NCI-H524 treated with DMSO at 0.1 percent for 48 hours (cell line): ENCODE measurements at places on chromosomes 6 and 20.

- peak; percentile 11 for DNase-seq
Observed at GRCh38 chr6:37021356-37022129, 16.1 kb downstream of the FGD2 start.

DNA sequence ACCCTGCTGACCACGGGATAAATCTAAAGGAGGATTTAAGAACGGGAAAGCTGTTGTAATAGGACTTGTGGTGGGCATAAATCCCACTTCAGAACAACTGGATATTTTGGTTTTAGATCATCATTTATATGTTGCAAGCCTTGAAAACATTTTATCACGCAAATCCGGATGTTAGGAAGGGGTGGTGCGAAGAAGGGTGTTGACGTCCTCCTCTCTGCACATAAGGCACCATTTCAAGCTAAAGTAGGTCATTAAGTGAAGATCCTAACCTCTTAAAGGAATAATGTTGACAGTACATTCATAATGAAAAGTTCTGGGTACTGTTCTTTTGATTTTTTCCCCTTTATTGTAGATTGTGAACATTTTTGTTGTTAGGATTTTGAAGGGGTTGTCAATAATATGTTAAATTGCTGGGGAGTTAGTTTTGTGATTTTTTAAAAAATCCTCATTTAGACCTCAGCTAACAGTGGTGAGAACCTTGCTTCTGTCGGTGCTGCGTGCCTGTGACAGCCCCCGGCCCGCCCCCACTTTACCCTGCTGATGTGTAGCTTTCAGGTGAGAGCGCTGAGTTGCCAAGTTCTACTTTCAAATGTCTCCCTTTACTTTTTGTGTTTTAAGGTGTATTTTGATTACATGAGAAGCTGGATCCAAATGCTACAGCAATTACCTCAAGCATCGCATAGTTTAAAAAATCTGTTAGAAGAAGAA, 88.8 kb downstream of the MAP3K4 start:
- no peak for DNase-seq

GRCh38 chr6:117910549-117910948, 3.5 kb downstream of the SLC35F1 start:
- DNase-seq, result no peak

- no peak for DNase-seq
Observed at GRCh38 chr6:159151266-159151855, 17.8 kb upstream of the FNDC1 start.

GRCh38 chr20:43938932-43939761, 24.5 kb downstream of the TOX2 start:
- no peak for DNase-seq

GRCh38 chr6:22448291-22448711, 121.1 kb upstream of the HDGFL1 start:
- DNase-seq, result no peak

DNA sequence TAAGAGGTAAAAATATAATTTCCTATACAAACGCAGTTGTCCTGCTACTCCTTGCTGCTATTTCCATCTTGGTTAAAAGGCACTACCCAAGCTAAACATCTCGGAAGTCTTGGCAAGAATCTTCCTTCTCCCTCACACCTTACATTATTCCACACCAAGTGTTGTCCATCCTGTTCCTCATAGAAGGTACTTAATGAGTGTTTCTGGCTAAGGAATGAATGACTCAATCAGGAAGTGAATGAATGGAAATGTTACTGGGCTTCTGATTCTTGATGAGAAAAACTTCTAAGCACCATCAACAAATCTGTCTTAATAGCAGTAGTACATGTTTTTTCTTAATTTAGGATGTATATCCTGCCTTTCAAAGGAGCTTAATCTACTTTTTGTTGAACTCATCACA, 40.6 kb upstream of the RSPO3 start:
- DNase-seq, result no peak

GRCh38 chr6:157631412-157631811, 191.6 kb upstream of the SNX9 start:
- DNase-seq, result no peak

DNA sequence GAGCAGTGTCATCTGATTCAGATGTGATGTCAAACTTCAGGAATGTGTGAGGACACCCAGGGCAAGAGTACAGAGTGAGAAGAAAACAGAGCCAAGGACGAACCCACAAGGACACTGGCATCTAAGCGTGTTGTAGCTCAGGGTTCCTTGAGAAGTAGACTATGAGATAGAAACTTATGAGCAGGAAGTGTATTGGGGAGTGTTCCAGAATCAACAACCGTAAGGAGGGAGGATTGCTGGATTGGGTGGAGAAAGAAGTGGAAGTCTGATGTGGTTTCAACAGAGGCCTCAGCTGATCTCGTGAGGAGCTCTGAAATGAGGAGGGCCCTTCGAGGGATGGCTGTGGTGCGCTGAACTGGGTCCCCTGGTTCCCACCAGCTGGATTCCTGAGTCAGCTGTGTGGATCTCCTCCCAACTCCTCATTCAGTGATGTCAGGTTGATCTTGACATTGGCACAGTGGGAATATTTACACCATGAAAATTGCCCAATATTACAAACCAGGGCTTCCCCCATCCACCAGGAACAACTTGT, 25.7 kb upstream of the IGF2R start:
- no peak for DNase-seq

- no peak for DNase-seq
Observed at GRCh38 chr20:33287884-33288283, 4.9 kb downstream of the BPIFB1 start.

DNA sequence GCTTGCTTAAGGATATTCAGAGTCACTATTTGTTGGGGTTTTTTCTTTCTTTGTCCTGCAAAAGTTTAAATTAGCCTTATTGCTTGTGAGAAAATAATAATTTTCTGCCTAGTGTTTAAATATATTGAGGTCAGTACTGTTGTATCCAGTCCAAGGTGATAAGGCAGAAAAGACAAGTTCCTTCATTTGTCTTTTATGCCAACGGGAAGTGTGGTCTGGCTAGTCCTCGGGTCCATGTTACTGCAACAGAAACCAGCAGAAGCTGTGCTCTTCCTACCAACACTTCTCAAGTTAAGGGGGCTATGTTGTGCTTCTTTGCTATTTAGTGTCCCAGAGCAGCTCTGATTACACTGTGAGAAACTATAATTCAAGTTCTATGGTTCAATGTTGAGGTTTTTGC, 301.1 kb downstream of the TBC1D7 start:
- DNase-seq, result no peak

DNA sequence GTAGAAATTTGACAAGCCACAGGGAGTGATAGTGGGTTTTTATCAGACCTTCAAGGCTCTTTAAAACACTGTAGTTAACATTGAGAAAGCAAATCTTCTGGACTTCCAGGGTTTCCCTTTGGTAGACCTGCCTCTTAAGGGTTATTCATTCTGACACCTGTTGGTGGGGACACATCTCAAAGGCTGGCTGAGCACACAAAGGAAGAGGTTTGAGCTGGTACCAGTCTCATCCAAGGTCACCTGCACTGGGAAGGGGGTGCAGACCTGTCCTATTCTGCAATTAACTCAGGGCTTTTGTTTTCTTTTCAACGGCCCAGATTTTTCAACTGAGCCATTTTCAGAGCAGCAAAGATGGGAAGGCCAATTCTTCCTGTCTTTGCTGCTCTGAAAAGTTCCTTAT, 45.6 kb downstream of the EDN1 start:
- DNase-seq, result no peak

DNA sequence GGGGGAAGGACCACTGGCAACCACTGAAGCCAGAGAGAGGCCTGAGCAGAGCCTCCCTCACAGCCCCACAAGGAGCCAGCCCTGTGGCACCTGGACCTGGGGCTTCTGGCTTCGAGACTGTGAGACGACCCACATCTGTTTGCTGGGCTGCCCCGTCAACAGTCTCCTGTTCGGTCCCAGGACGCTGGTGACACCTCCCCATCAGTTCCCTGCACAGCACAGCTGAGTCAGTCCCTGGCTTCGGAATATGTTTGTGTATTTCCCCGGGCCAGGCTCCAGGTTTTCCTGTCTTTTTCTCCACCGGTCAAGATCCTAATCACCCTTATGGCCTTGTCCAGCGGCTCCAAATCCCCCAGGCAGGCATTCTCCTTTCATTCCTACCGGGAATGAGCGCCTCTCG, 46.4 kb upstream of the SMOC2 start:
- no peak for DNase-seq

- DNase-seq, result no peak
Observed at GRCh38 chr6:107729098-107729497, 95.0 kb downstream of the SCML4 start.

DNA sequence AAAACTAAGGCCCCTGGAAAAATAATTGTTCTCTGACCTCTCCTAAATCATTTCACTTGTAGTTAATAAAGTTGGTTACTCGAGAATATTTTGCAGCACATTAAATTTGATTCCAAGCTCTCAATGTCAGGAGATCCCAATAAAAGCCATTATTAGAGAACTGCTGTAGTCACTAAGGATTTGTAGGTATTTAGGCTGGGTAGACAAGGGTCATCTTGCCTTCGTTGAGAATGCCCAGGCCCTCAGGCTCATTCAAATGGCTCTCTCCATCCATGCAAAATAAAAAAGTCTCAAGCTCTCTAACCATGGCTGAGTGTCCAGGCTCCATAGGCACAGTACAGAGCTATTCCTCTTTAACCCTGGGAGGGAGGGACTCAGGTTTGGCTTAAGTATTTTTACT, 117.0 kb upstream of the HMGCLL1 start:
- no peak for DNase-seq

- no peak for DNase-seq
Observed at GRCh38 chr6:112004201-112005012, 49.5 kb upstream of the CCN6 start.

DNA sequence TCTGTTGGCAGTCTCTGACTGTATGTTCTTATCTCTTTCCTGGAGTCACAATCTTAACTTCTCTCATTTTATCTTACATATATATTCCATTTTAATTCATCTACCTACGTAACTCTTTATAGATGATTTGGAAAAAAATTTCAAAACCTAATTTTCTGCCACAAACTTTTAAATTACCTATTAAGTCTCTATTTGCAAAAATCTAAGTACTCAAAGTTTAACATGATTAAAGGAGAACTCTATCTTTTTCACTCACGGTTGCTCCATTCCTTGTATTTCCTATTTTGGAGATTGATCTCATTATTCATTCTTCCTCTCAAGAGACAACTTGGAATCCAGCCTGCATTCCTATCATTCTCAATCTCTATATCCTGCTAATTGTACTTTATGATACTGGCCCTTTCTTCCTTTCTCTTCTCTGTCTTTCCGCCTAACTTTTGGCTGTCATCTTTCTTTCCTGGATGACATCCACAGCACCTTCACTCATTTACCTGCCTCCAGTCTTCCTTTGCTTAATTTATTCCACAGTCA, 1071.1 kb upstream of the CITED2 start:
- DNase-seq, result no peak

DNA sequence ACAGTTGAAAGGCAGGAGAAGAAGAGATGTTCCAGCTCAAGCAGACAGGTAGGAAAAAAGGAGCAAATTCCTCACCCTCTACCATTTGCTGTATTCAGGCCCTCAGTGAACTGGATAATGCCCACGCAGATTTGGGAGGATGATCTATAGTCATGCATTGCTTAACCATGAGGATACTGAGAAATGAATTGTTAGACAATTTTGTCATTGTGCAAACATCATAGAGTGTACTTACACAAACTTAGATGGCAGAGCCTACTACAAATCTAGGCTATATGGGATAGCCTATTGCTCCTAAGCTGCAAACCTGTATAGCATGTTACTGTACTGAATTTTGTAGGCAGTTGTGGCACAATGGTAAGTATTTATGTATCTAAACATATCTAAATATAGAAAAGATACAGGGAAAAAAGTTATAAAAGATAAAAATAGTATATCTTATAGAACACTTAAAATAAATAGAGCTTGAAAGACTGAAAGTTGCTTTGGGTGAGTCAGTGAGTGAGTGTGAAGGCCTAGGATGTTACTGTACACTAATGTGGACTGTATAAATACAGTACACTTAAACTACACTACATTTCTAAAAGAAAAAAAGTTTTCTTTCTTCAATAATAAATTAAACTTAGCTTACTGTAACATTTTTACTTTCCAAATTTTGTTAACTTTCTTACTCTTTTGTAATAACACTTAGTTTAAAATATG, 672.3 kb downstream of the UTRN start:
- DNase-seq, result no peak

GRCh38 chr6:156160795-156161165, 616.4 kb upstream of the ARID1B start:
- DNase-seq, result no peak

DNA sequence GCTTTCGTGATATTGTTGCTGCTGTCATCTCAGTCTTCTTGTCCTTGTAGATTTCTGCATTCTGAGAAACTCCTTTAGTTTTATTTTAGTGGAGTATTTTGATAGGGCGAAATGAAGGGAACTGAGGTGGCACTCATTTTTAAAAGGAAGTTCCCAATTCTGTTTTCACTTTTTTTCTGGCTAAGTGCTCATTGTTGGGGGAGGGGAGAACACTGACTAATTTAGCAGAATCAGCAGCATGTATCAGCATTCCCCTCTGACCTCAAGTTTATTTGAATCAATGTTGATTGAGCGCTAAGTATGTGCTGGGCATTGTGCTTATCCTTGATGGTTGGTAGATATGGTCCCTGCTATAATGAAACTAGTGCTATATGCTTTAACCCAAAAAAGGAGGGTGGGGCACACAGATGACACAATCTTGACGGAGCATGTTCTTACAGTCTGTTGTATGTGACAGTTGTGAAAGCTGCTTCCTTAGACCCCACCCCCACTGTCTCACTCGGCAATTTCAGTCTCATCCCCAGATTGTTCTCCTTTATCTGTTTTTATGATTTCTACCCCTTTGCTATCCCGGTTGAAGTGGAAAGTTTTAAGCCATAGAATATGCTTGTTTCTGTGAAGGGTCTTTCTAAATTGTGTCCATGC, 262.4 kb downstream of the SOX4 start:
- DNase-seq, result no peak

DNA sequence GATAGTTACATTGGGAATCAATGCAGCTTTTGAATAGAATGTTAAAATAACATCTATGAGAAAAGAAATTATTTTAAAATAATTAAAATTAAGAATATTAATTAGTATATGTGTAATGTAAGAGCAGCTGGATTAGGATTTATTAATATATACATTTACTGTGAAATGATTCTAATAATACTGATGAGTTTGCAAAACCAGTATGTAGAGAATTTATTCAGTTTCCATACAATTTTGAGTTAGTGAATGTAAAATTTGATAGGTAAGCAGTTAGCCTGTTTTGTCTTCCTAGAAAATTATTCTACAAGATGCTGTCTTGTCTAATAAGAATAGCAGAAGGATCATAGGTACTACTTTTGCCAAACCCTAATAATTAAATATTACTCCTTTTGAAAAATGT, 70.6 kb downstream of the STXBP5 start:
- DNase-seq, result no peak

- DNase-seq, result no peak
Observed at GRCh38 chr20:62927128-62927705, 912 bp upstream of the DIDO1 start.

DNA sequence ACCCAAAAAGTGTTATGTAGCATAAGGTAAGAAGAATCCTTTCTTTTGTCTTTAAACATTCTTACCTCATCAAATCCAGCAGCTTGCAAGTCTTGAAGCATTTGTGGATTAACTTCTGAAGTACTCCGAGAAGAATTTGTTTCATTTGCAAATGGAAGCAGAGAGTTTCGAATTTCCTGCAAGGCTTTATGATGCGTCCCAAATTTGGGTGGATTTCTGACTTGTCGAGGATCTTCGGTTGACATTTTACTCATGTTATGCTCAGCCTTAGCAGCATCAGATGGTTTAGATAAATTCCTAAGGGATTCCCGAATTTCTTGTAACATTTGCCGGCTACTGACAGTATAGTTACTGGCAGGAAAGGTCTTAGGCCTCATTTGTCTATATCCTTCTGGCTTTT, 16.2 kb downstream of the LATS1 start:
- DNase-seq, result no peak
